ENCODE measurements at places on chromosomes 2 and 18.

GRCh38 chr2:23578964-23579671 lies 194.1 kb downstream of the KLHL29 start:
- DNase-seq, result no peak
- H3K4me1 ChIP-seq, result no peaks in the 10 kb centered on the region
- H3K27ac ChIP-seq, result no peak overlapping the region
- no peaks in the 10 kb centered on the region for H3K27me3 ChIP-seq
- no peaks in the 10 kb centered on the region for H3K36me3 ChIP-seq

DNA sequence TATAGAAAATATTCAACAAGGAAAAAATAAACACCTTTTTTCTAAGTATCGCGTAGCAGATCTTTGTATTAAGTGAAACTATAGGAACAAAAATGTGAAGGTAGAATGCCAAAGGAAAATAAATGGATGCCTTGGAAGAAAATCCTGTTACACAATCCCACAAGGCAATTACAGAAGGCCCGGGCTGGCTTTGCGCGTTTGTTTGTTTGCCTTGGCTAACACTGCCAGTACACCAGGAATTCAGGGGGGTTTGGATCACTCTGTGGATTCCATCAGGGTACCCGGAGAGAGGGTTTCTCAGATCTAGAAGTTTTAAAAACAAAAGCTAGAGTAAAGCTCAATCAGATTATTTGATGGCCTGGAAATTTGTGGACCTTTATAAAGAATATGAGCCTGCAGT lies 478.3 kb downstream of the FBXO15 start:
- no peaks in the 10 kb centered on the region for H3K27me3 ChIP-seq
- no peaks in the 10 kb centered on the region for H3K36me3 ChIP-seq
- no peak overlapping the region for H3K4me3 ChIP-seq
- H3K27ac ChIP-seq, result peak overlapping the region; percentile 89
- DNase-seq, result peak; percentile 59

DNA sequence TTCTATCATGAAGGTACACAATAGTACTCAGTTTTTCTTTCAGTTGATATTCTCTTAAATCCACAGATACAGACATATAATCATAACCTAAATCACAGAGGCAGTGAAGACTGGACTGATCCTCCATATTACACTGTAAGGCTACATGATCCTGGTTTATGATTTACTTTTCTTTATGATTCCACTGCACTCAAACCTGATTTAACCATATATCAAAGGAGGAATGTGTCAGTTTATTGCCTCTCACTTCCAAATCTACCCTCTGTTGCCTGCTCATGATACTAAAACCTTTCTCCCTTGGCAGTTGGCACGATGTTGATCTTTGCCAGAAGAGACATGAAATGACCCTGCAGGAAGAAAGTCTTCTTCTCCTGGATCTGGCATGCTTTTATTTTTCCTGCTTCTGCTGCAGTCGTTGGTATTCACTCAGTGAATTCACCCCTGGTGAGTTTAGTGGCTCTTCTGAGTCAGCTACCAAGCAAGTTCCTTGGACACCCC lies 426.4 kb downstream of the MBD2 start:
- H3K36me3 ChIP-seq, result no peaks in the 10 kb centered on the region
- H3K4me3 ChIP-seq, result no peak overlapping the region
- H3K27me3 ChIP-seq, result no peaks in the 10 kb centered on the region
- no peak for DNase-seq

DNA sequence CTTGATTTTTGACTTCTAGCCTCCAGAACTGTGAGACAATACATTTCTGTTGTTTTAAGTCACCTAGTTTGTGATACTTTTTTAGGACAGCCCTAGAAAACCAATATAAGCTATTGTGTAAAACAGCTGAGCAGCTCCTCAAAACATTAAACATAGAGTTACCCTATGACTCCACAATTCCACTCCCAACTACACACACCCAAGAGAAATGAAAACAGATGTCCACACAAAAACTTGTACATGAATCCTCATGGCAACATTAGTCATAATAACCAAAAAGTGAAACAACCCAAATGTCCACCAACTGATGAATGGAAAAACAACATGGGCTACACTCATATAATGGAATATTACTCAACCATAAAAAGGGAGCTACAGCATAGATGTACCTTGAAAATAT lies 32.6 kb downstream of the TNS1 start:
- no peaks in the 10 kb centered on the region for H3K4me1 ChIP-seq
- H3K27me3 ChIP-seq, result peaks cover 84% of the 10 kb centered on the region
- H3K4me3 ChIP-seq, result no peak overlapping the region
- H3K36me3 ChIP-seq, result no peaks in the 10 kb centered on the region

DNA sequence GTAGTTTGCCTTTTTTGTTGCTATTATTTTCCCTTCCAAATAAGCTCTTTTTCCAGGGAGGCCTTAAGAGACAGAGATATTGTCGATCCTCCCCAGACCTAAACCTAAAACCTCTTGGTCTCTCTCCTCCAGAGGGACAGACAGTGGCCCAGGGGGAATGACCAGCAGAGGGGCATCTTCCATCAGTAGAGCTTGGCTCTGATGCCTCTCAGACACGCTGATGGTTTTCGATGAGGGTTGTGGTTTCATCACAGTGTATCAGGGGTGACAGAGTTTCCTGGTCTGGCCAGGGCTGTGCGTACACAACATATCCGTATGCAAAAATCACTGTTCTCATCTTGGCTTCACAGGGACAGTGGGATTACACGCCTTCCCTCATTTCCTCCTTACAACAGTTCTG lies 68.6 kb downstream of the GATA6 start:
- no peak overlapping the region for H3K27ac ChIP-seq
- no peaks in the 10 kb centered on the region for H3K27me3 ChIP-seq
- DNase-seq, result no peak

GRCh38 chr18:55258088-55258487 lies 298.8 kb upstream of the CCDC68 start:
- H3K4me3 ChIP-seq, result no peak overlapping the region
- no peak overlapping the region for H3K27ac ChIP-seq
- no peaks in the 10 kb centered on the region for H3K27me3 ChIP-seq
- H3K4me1 ChIP-seq, result 0 out of 2 replicates have a peak, but pooled peaks cover 2% of the 10 kb centered on the region
- DNase-seq, result no peak

DNA sequence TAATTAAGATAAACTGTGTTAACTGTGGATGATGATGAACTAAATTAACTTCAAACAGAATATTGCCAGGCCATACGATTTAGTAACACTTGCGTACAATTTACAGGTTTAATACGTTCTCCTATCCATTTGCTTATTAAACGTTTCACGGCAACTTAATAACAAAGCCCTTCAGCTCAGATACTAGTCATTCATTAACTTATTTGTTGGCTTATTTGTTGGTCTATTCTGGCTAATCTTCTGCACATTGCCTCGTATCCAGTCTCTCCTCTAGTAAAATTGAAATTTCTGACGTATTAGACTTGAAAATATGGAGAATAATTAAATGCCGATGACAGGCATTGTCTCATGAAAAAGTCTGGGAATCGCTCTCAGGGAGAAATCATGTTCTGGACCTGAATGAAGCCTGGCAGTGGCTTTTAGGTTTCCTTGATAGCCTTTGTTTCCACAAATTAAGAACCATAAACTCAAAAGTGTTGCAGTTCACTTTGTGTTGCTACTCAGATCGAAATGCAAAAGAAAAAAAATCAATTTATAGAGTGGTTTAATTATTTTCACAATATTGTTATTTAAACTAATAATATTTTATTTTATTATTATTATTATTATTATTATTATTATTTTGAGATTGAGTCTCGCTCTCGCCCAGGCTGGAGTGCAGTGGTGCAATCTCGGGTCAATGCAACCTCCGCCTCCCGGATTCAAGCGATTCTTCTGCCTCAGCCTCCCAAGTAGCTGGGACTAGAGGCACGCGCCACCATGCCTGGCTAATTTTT lies 4.5 kb downstream of the SCLY start:
- peaks cover 22% of the 10 kb centered on the region for H3K36me3 ChIP-seq
- H3K4me3 ChIP-seq, result no peak overlapping the region
- H3K27me3 ChIP-seq, result no peaks in the 10 kb centered on the region

All from PC-3 (cell line).